ENCODE measurements at places on chromosomes 2 and 18.

GRCh38 chr2:205066081-205066480, 520.8 kb downstream of the PARD3B start:
- DNase-seq = no peak

GRCh38 chr2:105244451-105244850, 2.9 kb downstream of the GPR45 start:
- DNase-seq = no peak

DNA sequence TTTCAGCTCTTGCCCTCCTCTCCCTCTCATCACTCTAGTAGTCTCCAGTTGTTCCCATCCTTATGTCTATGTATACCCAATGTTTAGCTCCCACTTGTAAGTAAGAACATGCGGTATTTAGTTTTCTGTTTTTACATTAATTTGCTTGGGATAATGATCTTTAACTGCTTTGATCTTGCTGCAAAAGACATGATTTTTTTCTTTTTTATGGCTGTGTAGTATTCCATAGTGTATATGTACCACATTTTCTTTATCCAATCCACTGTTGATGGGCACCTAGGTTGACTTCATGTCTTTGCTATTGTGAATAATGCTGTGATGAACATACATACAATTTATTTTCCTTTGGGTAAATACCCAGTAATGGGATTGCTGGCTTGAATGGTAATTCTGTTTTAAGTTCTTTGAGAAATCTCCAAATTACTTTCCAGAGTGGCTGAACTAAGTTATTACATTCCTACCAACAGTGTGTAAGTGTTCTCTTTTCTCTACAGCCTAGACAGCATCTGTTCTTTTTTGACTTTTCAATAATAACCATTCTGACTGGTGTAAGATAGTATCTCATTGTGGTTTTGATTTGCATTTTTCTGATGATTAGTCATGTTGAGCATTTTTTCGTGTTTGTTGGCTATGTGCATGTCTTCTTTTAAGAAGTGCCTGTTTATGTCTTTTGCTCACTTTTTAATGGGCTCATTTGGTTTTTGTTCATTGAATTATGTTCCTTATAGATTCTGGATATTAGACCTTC, 179.6 kb upstream of the SLC39A10 start:
- no peak for DNase-seq

- no peak for DNase-seq
Measured at GRCh38 chr2:25989154-25989553, 6.9 kb upstream of the KIF3C start.

DNA sequence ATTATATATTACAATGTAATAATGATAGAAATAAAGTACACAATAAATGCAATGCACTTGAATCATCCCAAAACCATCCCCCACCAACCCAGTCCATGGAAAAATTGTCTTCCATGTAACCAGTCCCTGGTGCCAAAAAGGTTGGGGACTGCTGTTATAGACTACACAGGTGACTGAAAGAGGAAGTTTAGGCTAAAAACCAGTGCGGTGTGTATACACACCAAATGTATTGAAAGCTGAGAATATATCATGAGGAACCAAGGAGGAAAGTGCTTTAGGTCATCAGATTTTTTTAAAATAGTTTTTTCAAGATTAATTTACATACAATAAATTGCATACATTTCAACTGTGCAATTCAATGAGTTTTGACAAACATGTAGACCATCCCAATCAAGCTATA, 20.5 kb upstream of the C1D start:
- no peak for DNase-seq

- DNase-seq = peak; percentile 56
Measured at GRCh38 chr2:108612153-108612513, 77.9 kb downstream of the LIMS1 start.

- DNase-seq = no peak
Measured at GRCh38 chr2:119818792-119819191, 59.1 kb downstream of the PTPN4 start.

- no peak for DNase-seq
Measured at GRCh38 chr18:23141104-23141999, 6.1 kb downstream of the CABLES1 start.

DNA sequence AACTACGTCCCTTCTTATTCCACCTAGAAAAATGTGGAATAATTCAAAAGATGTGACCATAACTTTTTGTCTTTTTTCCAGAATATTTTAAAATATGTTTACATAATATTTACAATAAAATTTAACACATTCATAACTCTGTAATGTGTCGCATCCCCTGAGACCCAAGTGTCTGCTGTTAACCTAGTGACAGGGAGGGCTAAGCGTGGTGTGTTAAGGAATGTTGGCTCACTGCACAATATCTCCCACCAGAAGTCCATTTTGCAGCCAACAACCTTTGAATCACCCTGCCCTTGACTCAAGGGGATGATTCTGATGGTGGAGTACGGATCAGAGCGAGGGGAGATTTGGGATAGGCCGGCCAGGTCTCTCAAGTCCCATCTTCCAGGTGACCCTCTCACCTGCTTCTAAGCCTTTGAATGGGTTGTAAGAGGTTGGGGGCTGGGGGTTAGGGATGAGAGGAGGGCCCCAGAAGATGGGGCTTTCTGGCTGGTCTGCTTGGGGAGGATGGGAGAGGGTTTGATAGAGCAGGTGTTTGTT, 43.3 kb downstream of the SERTAD2 start:
- peak; percentile 21 for DNase-seq

GRCh38 chr2:138245310-138245709, 256.3 kb upstream of the SPOPL start:
- DNase-seq = no peak

DNA sequence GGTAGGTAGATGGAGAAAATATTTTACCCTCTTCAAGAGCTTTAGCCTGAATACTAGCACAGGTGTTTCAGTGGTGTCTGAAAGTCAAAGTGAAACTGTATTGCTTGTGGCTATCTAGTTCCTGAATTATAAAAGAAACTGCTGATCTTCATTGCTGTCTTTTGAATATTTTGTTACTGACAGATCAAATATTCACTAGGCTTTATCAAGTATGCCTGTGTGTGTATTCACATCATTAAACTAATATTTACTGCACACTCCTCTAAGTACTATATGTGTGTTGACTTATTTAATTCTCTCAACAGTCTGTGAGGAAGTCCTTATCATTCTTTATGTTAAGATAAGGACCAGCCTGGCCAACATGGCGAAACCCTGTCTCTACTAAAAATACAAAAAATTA, 139.6 kb downstream of the SOCS6 start:
- no peak for DNase-seq

- DNase-seq = no peak
Measured at GRCh38 chr18:34723143-34723542, 13.0 kb downstream of the DTNA start.

- DNase-seq = no peak
Measured at GRCh38 chr2:98868548-98869271, 67.3 kb downstream of the CRACDL start.

- no peak for DNase-seq
Measured at GRCh38 chr18:74500372-74500771, 4.2 kb downstream of the CNDP2 start.

GRCh38 chr18:78080761-78081160, 831.1 kb downstream of the GALR1 start:
- DNase-seq = no peak

GRCh38 chr18:26738706-26739105, 126.8 kb downstream of the AQP4 start:
- no peak for DNase-seq

GRCh38 chr2:47838686-47839085, 55.7 kb downstream of the MSH6 start:
- DNase-seq = no peak

- no peak for DNase-seq
Measured at GRCh38 chr2:82748653-82749052, 1710.4 kb downstream of the SUCLG1 start.

GRCh38 chr2:10720306-10720705, 1.1 kb upstream of the ATP6V1C2 start:
- DNase-seq = no peak

GRCh38 chr2:12173271-12173942, 427.0 kb downstream of the LPIN1 start:
- DNase-seq = no peak

DNA sequence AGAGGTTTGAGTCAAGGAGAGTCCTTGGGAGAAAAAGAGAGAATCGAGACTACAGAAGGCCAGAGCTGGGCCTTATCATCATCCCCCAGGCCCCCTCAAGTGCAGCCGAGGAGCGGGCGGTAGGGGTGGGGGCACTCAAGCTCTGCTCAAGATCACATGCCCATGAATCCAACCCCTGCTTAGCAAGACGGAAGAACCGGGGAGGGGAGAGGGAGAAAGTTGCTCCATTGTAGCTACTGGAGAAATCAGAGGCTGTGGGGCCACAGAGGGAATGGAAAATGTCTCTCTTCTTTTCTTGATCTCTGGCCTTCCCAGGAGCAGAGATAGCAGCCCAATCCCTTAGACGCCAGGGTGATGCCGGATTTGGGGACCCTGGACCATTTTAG, 14.6 kb downstream of the SLC4A3 start:
- no peak for DNase-seq

- DNase-seq = peak; percentile 10
Measured at GRCh38 chr2:20419007-20419576, 27.8 kb upstream of the RHOB start.

DNA sequence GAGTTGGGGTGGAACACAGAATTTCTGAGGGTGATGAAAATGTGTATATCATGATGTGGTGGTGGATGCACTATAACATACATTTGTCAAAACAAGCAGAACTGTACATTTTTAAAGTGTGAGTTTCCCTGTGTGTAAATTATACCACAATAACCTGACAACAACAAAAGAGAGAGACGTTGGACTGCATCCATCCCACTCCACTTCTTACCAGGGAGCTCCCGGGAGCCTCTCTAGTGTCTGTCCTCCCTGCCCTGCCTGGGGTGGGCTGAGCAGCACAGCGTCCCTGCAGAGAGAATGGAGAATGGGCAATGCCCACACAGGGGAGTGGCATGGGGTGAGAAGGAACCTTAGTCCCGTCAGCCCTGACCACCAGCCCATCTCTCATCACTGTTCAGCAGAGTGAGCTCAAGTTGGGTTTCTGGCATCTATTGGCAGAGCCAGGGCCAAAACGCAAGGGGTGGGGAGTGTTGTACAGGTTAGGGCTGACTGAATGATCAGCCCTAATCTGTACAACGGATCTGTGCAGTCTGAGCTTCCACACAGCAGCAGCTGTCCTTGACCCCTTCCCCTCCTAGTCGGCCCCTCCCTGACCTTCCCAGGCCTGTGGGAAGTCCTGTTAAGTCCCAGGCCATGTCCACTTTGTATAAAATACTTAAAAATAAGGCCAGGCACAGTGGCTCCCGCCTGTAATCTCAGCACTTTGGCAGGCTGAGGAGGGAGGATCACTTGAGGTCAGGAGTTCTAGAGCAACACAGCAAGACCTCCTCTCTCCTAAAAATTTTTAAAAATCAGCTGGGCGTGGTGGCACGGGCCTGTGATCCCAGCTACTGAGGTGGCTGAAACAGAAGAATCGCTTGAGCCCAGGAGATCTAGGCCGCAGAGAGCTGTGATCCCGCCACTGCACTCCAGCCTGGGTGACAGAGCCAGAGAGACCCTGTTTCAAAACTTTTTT, 3.3 kb upstream of the PROC start:
- no peak for DNase-seq

DNA sequence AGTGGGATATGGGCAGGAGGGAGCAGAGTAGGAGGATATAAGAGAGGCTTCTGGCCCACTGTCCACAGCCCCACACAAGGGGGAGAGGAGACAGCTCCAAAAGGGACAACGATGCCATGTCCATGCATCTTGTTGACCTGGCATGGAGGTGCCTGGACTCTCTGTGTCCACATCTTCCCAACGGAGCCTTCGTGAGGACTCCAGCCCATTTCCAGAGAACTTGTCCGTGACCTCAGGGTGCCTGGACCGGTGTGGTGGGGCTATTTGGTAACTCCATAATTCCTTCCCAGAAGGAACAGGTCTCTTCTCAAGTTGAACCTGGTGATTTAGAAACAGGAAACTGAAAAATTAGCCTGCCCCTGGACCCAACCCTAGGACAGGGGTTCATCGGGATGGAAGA, 133.9 kb downstream of the CYP26B1 start:
- DNase-seq = no peak

GRCh38 chr2:190436557-190436956, 28.4 kb downstream of the MFSD6 start:
- DNase-seq = no peak

GRCh38 chr2:67649331-67650261, 252.5 kb downstream of the ETAA1 start:
- no peak for DNase-seq

GRCh38 chr2:120445449-120446143, 99.7 kb downstream of the INHBB start:
- DNase-seq = no peak

DNA sequence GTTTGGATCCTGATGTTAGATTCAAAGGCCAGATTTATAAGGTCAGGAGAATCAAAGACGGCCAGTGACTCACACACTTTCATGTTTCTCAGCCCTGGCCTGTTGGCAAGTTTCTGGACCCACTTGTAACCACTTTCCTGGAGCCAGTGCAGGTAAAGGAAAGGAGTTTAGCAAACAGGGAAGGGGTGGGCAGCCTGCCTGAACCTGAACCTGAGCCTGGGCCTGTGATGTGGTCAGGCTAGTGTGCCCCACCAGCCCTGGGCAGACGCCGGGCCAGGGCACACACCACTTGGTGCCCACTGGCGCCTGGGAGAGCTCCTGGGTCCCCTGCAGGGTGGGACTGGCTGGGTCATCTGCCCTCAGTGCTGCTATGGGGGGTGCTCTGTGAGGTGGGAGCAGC, 100.5 kb upstream of the SPRED2 start:
- DNase-seq = no peak

DNA sequence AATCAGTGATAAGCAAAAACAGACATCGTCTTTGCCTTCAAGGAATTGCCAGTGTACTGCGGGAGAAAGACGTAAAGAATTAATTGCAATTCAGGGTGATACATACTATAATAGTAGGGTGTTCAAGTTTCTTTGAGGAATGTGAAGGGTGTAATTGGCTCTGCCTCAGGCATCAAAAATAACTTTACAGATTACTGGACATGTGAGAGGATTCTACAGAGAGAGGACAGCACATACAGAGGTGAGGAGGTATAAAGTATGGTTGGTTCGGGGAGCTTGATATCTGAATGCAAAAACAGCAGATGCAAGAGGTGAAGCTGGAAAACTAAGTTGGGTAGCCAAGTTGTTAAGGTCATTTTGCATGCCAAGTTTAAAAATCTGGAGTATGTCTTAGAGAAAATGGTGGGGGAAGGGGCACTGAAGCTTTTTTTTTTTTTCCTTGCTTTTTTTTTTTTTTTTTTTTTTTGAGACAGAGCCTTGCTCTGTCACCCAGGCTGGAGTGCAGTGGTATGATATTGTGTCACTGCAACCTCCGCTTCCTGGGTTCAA, 227.5 kb upstream of the FOSL2 start:
- no peak for DNase-seq

DNA sequence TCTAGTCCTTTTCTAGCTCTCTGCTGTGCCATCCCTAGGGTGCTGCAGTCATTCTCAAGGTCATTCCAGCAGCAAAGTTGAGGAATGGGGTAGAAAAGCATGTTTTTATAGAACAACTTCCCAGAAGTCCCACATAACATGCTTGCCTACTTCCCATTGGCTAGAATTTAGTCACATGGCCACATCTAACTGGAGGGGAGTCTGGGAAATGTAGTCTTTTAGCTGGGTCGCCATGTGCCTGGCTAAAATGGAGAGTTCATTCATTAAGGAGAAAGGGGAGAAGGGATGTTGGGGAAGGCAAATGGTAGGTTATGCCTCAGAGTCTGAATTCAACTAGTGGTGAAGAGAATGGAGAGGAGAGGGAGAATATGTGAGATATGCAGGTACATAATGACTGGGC, 85.7 kb downstream of the SLC4A3 start:
- DNase-seq = no peak

GRCh38 chr2:215664847-215665525, 229.1 kb upstream of the FN1 start:
- DNase-seq = no peak

All from stimulated activated CD8-positive, alpha-beta memory T cell treated with anti-CD3 and anti-CD28 coated beads, Interleukin-4, amount 100 ng/mL, for 48 hours (primary cell).